Activated CD4-positive, alpha-beta memory T cell treated with anti-CD3 and anti-CD28 coated beads for 36 hours (primary cell): ENCODE measurements at places on chromosomes 13 and 19.

GRCh38 chr19:29833614-29834261 is 21.9 kb downstream of the CCNE1 start:
- no peak for DNase-seq

- no peak for DNase-seq
Observed at GRCh38 chr19:47151627-47152026, 21.0 kb downstream of the SAE1 start.

GRCh38 chr13:24127116-24127631 is 33.3 kb upstream of the SPATA13 start:
- peak; percentile 70 for DNase-seq

DNA sequence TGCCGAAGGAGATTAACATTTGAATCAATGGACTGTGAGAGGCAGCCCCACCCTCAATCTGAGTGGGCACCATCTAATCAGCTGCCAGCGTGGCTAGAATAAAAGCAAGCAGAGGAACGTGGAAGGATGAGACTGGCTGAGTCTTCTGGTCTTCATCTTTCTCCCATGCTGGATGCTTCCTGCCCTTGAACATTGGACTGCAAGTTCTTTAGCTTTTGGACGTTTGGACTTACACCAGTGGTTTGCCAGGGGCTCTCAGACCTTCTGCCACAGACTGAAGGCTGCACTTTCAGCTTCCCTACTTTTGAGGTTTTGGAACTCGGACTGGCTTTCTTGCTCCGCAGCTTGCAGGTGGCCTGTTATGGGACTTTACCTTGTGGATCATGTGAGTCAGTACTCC is 14.7 kb downstream of the NHLRC3 start:
- no peak for DNase-seq

- peak; percentile 51 for DNase-seq
Observed at GRCh38 chr13:40665126-40666044, 1.1 kb downstream of the FOXO1 start.

DNA sequence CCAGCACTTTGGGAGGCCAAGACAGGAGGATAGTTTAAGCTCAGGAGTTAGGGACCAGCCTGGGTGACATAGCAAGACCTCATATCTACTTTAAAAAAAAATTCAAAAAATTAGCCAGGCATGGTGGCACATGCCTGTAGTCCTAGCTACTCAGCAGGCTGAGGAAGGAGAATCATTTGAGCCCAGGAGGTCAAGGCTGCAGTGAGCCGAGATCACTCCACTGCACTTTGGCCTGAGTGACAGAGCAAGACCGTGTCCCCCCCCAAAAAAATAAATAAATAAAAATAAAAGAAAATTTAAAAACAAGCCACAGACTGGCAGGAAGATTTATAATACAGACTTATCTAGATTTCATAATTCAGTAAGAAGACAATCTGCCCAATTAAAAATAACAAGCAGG is 14.8 kb downstream of the PSPC1 start:
- no peak for DNase-seq

DNA sequence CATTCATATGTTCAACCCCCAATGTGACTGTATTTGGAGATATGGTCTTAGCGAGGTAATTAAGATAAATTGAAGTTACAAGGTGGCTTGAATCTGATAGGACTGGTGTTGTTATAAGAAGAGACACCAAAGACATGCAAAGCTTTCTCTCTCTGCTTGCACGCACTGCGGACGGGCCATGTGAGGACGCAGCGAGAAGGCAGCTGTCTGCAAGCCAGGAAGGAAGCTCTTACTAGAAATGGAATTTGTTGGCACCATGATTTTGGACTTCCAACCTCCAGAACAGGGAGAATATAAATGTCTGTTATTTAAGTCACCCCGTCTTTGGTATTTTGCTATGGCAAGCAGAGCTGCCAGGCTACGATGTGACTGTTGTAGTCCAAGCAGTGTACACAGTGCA is 4.8 kb downstream of the DLEU7 start:
- no peak for DNase-seq

DNA sequence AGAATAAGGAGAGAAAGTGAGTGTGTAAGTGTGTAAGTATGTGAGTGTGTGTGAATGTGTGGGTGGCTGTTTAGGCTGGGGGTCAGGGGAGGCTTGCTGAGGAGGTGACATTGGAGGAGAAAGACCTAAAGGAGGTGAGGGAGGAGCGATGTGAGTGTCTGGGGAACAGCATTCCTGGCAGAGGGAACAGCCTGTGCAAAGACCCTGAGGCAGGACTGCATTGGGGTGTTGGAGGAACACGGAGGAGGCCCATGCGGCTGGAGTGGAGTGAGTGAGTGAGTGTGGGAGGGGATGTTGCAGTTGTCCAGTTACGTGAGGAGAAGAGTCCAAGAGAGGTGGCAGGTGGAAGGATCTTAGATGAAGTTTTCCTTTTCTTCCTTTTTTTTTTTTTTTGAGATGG is 31.8 kb downstream of the NFILZ start:
- no peak for DNase-seq

- DNase-seq = no peak
Observed at GRCh38 chr13:64810750-64811149, 2419.4 kb downstream of the PCDH9 start.

GRCh38 chr13:63024458-63024857 is 1608.8 kb upstream of the PCDH20 start:
- DNase-seq = no peak

DNA sequence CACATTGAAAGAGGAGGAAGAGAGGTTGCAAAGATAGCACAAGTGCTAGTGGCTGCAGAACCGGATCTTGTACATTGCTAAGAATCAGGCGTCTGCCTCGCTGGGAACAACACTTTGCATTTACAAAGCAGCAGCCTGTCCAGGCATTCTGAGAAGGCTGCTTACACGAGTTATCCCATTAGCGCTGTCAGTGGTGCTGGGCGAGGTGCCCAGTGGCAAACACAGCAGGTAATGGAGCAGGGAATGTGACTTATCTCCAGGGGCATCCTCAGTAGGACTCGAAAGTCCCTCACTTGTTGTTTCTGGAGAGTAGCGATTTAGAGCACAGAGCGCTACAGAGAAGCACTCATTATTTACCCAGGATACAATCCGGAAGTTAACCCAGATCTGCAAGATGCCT is 209.6 kb downstream of the OLFM4 start:
- no peak for DNase-seq

DNA sequence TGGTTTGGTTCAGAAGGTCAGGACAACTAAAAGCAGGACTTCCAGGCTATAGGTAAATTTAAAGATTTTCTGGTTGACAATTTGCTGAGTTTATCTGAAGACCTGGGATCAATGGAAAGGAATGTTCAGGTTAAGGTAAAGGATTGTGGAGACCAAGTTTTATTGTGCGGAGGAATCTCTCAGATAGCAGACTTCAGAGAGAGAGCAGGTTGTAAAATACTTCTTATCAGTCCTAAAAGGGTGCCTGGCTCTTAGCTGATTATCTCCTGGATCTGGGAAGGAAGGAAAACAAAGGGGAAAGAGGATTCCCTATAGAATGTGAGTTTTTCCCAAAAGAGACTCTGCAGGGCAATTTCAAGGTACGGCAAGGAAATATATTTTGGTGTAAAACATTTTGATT is 851.5 kb downstream of the DACH1 start:
- DNase-seq = no peak

GRCh38 chr19:366951-367350 is 22.4 kb upstream of the MIER2 start:
- no peak for DNase-seq

GRCh38 chr19:49145573-49146407 is 9.4 kb downstream of the HRC start:
- peak; percentile 88 for DNase-seq

- no peak for DNase-seq
Observed at GRCh38 chr19:32935629-32936028, 36.1 kb downstream of the CEP89 start.

DNA sequence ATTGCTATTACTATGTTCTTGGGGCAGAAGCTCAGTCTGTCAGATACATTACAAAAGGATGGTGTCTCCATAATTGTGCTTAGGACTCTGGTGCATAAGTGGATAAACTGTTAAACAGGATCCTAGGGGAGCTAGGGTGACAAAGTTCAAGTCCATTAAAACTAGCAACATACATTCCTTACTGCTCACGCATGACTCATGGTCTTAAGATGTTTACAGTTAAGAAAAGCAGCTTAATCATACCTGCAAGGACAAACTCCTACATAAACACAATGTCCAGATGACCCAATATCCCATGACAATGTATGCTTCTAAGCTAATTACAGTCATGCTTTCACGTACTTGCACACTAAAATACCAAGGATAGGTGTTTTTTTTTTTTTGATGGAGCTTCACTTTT is 3.5 kb upstream of the ZNF701 start:
- no peak for DNase-seq

DNA sequence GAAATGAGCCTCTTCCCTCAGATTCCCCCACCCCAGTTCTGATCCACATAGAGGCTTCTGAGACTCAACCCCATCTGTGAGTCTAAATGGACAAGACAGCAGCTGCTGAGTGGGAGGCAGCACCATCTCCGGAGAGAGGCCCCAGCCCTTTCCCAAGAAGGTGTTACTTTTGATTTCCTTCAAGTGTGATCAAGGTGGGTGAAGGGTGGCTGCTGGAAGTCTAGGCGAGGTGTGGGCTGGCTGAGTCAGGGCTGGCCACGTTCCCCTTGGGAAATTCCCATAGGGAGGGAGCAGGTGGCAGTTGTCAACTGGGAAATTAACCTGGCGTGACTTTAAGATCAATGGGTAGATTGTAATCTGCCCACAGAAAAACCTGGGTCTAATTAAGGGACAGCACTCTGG is 148.0 kb downstream of the FOXO1 start:
- peak; percentile 87 for DNase-seq

- no peak for DNase-seq
Observed at GRCh38 chr19:47380559-47380958, 31.4 kb downstream of the DHX34 start.

- no peak for DNase-seq
Observed at GRCh38 chr13:51416107-51416506, 36.7 kb downstream of the INTS6 start.

DNA sequence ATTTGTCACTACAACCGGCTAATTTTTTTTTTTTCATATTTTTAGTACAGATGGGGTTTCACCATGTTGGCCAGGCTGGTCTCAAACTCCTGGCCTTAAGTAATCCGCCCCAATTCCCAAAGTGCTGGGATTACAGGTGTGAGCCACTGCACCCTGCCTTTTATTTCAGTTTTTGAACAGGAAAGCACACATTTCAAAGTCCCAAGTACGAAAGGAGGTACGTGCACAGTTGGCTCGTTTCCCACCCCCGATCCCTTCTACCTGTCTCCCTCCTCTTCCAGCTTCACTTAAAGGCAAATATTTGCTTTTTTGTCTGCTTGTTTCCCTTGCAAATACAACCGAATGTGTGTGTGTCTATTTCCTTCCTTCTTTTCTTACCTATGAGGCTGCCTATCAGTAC is 30.5 kb downstream of the ZIC5 start:
- no peak for DNase-seq

DNA sequence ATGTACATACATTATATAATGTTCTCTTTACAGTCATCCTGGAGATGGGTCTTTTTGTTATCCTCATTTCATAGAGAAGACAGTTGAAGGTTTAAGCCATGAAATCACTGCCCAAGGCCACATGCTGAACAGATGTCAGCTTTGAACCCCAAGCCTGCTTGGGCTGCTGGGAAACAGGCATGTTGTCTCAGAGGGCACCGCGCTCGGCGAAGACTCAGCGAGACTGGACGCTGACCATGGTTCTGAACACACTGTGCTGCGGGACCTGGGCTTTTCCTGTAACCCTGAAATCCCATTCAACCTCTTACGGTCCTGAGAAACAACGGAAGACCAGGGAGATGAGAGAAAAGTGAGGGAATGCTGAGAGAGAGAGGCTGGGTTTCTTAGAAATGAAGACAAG is 27.3 kb downstream of the LRFN3 start:
- peak; percentile 63 for DNase-seq

- DNase-seq = no peak
Observed at GRCh38 chr13:82963226-82964099, 918.8 kb downstream of the SLITRK1 start.

DNA sequence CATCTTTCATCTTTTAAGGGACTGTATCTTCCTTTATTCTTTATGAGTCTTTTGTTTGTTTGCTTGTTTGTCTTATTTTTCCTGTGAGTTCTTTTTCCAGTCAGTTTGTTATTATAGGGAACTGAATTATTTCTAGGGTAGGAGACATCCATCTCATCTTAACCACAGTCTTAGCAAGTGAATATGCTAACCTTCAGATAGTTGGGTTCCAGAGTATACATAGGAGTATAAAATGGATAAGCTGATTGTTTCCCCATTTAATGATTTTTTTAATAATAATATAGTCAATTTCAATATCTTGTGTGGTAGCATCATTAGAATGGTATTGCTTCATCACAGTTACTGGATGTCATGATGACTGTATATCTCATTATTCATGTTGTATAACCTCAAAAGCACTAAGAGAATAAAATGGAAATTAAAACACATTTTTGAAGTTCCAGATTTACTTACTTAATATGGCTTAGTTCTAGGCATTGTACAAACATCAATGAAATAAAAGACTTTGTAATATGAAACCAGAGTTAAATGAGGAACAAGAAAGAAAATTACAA is 33.0 kb downstream of the GPC6 start:
- no peak for DNase-seq

DNA sequence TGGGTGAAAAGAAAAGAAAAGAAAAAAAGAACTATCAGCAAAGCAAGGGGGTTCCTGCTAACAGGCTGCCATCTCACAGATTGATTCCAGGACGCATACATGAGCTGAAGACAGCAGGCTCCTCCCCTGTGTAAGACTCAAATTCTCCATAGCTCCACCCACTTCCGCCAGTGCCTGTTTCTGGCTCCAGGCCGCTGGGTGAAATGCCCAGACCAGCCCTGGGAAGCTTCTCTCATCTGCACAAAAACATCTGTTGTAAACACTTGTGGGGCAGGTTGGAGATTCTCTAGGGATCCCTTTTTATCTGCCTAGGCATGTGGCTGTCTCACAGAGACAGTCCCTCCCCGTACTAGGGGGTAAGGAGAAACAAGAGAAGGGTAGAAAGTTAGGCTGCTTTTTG is 1054.4 kb upstream of the SPRY2 start:
- DNase-seq = no peak

DNA sequence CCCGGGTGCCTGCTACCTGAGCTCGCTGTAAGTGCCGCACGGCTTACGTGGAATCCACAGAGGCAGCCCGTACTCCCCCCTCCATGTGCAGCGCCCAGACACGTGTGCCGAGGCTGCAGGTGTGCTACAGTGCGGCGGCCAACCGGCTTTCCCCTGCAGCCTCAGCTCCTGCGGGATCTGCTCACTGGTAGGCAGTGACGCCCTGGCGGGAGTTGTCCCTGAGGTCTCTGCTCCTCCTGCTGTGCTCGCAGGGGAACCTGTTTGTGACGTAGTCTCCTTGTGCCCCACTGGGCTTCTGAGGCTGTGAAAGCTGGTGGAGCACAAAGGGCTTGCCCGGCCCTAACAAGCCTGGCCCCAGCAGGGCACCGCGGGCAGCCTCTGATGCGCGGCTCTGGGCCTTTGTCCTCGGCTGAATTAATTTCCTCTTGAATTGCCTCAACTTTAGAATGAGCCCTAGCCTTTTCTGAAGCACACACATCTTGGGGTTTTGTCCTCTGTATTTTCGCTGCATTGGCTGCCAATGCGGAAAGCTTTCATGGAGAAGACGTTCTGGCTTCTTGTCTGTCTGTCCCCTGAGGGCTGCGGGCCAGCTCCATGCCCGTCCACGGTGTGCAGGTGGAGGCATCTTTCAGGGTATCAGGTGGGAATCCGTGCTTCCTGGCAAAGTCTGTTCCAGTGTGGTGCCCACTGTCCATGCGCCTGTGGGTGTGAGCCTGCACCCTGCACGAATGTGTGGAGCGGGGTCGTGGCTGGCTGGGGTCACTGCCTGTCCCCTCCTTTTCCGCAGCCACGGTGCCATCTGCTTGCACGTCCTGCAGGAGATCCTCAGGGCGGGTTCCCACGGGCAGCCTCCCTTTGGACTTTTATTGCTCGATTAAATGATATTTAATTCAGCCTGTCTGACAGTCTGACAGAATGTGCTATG is 77.3 kb upstream of the MCF2L start:
- no peak for DNase-seq
